ENCODE measurements at places on chromosomes 3 and 15.

- peaks cover 60% of the 10 kb centered on the region for H3K4me1 ChIP-seq
- no peak for DNase-seq
Observed at GRCh38 chr3:108096532-108097321, 5.9 kb upstream of the CD47 start.

DNA sequence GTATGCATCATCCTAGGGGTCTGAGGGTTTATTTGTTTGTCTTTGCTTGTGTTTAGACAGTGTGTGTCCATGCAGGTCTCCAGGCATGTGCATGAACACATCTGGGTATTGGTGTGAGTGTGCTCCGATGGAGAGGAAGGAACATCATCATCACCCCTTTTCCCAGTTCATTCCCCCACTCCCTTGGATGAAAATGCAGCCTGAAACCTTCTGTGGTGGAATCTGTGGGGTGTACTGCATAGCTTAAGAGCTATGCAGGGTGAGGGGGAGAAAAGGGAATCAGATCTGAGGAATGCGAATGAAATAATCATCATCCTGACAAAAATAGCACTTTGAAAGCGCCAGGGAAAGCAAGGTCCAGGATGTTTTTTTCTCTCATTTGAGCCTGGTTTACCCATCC lies 520.1 kb downstream of the NTRK3 start:
- DNase-seq: no peak
- no peaks in the 10 kb centered on the region for H3K36me3 ChIP-seq
- no peaks in the 10 kb centered on the region for H3K27me3 ChIP-seq

- DNase-seq: no peak
- no peak overlapping the region for H3K4me3 ChIP-seq
- no peaks in the 10 kb centered on the region for H3K4me1 ChIP-seq
- H3K36me3 ChIP-seq: no peaks in the 10 kb centered on the region
- H3K27ac ChIP-seq: no peak overlapping the region
- H3K27me3 ChIP-seq: no peaks in the 10 kb centered on the region
Observed at GRCh38 chr3:140148824-140149390, 213.9 kb downstream of the CLSTN2 start.

- no peaks in the 10 kb centered on the region for H3K36me3 ChIP-seq
- H3K4me3 ChIP-seq: no peak overlapping the region
- H3K27ac ChIP-seq: no peak overlapping the region
- peaks cover 5% of the 10 kb centered on the region for H3K27me3 ChIP-seq
- no peaks in the 10 kb centered on the region for H3K4me1 ChIP-seq
- no peak for DNase-seq
Observed at GRCh38 chr3:188772886-188773285, 398.9 kb upstream of the TPRG1 start.

GRCh38 chr3:54038391-54038790 lies 84.0 kb upstream of the CACNA2D3 start:
- H3K27me3 ChIP-seq: no peaks in the 10 kb centered on the region
- no peak overlapping the region for H3K27ac ChIP-seq
- no peaks in the 10 kb centered on the region for H3K4me1 ChIP-seq
- no peak overlapping the region for H3K4me3 ChIP-seq
- DNase-seq: no peak
- no peaks in the 10 kb centered on the region for H3K36me3 ChIP-seq

DNA sequence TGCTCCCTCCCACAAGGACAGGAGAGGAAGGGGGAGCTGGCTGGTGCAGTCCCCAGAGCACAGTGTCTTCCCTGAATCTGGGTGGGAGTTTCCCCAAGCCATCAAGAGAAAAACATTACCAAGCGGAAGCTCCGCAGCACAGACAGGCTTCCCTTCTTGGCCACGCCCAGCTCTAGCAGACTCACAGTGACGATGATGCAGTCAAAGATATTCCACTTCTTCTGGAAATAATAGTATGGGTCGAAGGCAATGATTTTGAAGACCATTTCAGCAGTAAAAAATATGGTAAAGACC lies 76.7 kb downstream of the SCN10A start:
- DNase-seq: no peak
- no peaks in the 10 kb centered on the region for H3K4me1 ChIP-seq
- H3K4me3 ChIP-seq: no peak overlapping the region
- no peaks in the 10 kb centered on the region for H3K36me3 ChIP-seq
- peaks cover 12% of the 10 kb centered on the region for H3K27me3 ChIP-seq

GRCh38 chr3:165522386-165522785 lies 314.8 kb downstream of the BCHE start:
- no peaks in the 10 kb centered on the region for H3K4me1 ChIP-seq
- no peak overlapping the region for H3K27ac ChIP-seq
- H3K27me3 ChIP-seq: no peaks in the 10 kb centered on the region
- no peak for DNase-seq
- H3K4me3 ChIP-seq: no peak overlapping the region
- no peaks in the 10 kb centered on the region for H3K36me3 ChIP-seq

DNA sequence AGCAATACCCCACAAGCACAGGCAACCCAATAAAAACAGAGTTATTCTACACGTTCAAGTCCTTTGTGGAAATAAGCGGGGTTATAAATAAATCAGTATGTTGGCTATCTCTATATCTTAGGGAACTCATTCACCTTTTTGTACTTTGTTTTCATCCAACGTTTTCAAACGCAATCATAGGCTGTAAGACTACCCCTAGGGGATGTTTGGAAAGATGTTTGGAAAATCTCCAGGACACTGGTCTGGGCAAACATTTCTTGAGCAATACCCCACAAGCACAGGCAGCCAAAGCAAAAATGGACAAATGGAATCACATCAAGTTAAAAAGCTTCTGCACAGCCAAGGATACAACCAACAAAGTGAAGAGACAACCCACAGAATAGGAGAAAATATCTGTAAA lies 70.1 kb downstream of the CLDN11 start:
- no peaks in the 10 kb centered on the region for H3K36me3 ChIP-seq
- H3K27me3 ChIP-seq: peaks cover 15% of the 10 kb centered on the region
- no peak overlapping the region for H3K27ac ChIP-seq
- no peak overlapping the region for H3K4me3 ChIP-seq

All from T-helper 2 cell treated with Interferon-gamma antibody and Interleukin-4, amounts not matched to agents 5 μg/mL and 100 μg/mL, for 36 hours (primary cell).